Mesothelial cell of epicardium (in vitro differentiated cells): ENCODE measurements at places on chromosomes 2 and 18. TPM values are rescaled to one million over a fixed set of nuclear protein-coding genes. Genes with fewer than 3 reads are reported as not detected.

DNA sequence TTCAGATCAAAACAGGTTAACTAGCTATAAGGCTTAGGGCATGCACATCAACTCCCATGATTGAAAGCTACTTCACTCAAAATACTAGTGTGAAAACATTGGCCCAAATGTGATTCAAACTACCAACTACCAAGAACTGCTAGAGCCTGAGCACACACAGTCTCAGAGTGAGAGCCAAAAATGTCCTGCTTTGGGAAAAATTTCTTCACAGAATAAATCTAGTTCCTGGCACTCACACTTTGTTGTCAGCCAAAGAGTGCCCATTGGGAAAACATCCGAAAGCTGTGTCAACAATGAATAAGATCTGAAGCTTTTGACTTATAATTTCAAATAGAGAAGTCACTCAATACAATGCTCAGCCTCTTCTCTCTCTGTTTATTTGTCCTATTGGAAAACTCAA, 182.7 kb downstream of the LRATD1 start:
- no peak for DNase-seq

The CRACDL gene
- 1.1 to 1.7 TPM (median 1.7 TPM) in 3 replicates for total RNA-seq

DNA sequence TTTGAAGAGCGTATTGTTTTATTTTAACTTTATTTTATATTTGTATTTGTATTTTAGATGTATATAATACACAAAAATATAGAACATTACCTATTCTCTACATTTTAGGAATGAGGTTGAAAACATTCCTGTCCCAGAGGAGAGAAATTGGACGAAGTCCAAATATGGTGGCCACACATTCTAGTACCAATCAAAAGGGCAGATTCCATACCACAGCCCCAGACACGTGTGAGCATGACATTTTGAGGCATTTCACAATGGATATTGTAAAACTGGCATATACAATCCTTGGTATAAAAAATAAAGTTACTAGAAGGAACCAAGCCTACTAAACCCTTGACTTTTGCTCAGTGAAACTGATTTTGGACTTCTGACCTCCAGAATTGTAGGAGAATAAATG, 50.6 kb downstream of the C2orf76 start:
- no peak for DNase-seq

DNA sequence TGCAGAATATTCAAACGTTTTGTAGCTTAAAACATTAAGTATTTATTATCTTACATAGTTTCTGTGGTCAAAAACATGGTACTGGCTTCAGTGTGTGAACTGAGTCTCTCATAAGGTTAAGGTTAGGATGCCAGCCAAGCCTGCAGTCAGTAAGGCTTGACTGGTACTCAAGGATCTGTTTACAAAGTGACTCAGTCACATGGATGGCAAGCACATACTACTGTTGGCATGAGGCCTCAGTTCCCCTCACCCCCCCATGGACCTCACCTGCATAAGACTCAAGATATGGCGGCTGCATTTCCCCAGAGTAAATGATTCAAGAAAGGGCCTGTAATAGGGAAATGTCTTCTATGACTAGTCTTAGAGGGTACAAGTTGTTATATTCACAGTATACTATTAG, 1167.5 kb downstream of the DPP10 start:
- DNase-seq = no peak

The RBBP8 gene
- 29.4 to 31.6 TPM (median 29.8 TPM) in 3 replicates for total RNA-seq
